ENCODE measurements at places on chromosomes 6 and 20. TPM values are rescaled to one million over a fixed set of nuclear protein-coding genes. Genes with fewer than 3 reads are reported as not detected.
A peak's percentile ranks its signal among the peaks of the same experiment; 100 is the strongest.

DNA sequence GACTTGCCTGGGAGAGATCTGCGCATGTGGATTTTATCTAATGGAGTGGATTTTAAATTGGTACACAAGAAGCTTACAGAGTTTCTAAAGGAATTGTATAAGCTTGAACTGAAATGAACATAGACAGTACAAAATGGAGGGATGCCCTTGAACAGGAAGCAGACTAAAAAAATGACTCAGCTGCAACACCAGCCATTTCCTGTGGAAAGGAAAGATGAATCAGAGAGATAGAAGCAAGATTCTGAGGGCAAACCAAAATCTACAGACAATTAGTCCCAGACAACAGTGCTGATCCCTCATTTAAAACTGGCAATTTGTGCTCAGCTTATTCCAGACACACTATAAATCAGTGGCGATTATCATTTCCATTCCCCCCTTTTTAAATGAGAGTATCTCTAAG lies 114.6 kb upstream of the TCF21 start:
- H3K4me3 ChIP-seq = no peak overlapping the region
- peak overlapping the region; percentile 72 for H3K27ac ChIP-seq
- DNase-seq = no peak
- H3K36me3 ChIP-seq = peaks cover 6% of the 10 kb centered on the region
- peaks cover 41% of the 10 kb centered on the region for H3K4me1 ChIP-seq
- no peaks in the 10 kb centered on the region for H3K27me3 ChIP-seq

- H3K4me3 ChIP-seq = no peak overlapping the region
- H3K36me3 ChIP-seq = no peaks in the 10 kb centered on the region
- no peaks in the 10 kb centered on the region for H3K27me3 ChIP-seq
- no peak overlapping the region for H3K27ac ChIP-seq
Measured at GRCh38 chr6:9657994-9658393, 756.9 kb downstream of the TFAP2A start.

The HLA-DPA1 gene
- 1.2 TPM for total RNA-seq

The LGSN gene
- total RNA-seq = not detected

- H3K4me1 ChIP-seq = peaks cover 2% of the 10 kb centered on the region
- H3K36me3 ChIP-seq = no peaks in the 10 kb centered on the region
- DNase-seq = no peak
- H3K4me3 ChIP-seq = no peak overlapping the region
Measured at GRCh38 chr6:135228486-135228885, 47.4 kb downstream of the MYB start.

DNA sequence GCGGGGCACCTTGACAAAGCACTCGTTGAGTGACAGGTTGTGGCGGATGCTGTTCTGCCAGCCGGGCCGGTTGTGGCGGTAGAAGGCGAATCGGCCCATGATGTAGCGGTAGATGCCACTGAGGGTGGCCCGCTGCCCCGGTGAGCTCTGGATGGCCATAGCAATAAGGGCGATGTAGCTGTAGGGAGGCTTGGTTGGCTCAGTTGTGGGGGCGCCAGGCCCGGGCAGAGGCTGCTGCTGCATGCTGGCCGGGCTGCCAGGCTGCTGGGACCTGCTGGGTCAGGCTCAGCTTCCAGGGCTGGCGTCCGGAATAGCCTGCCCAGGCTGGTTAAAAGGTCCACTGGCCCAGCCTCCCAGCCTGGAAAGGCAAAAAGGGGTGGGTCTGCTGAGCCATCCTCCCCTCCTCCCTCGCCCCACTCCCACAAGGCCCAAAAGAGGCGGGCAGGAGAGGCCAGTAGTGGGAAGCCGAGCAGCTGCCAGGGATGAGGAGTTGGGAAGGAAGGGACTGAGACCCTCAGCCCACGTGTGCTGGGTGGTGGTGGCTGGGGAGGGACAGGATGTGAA lies at the start of gene FOXS1:
Gene FOXS1, minus strand, starts transcription at position 305 of the 564 bp plus-strand sequence. Its CDS starts 62 bp downstream, at position 243.
- H3K4me3 ChIP-seq = peak within 1 kb of the TSS; percentile 23
- peaks cover 2% of the 10 kb centered on the region for H3K36me3 ChIP-seq
- H3K27me3 ChIP-seq = peaks cover 5% of the 10 kb centered on the region
- peaks cover 37% of the 10 kb centered on the region for H3K4me1 ChIP-seq

The CASS4 gene
- total RNA-seq = 0.10 TPM

- no peak overlapping the region for H3K27ac ChIP-seq
- H3K4me1 ChIP-seq = peaks cover 41% of the 10 kb centered on the region
- DNase-seq = no peak
- H3K4me3 ChIP-seq = no peak overlapping the region
- peaks cover 4% of the 10 kb centered on the region for H3K36me3 ChIP-seq
Measured at GRCh38 chr6:140988780-140989179, 1143.9 kb upstream of the GJE1 start.

DNA sequence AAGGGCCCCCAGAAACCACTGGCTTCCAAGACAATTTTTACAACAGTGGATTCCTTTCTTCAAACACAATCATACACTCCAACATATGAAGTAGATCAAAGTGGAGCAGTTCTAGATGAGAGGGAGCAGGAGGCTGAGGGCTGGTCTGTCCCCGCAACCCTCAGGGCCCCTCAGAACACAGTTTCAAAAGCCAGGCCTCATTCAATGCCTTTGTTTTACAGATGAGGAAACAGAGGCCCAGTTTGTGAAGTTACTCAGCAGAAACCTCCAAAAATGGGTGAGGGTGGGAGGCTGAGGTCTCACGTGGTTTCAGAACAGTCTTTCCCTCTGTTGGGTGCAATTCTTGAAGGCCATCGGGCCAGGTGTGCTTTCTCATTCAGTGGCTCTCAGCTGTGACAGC lies 134.9 kb downstream of the SCML4 start:
- H3K36me3 ChIP-seq = no peaks in the 10 kb centered on the region
- peaks cover 33% of the 10 kb centered on the region for H3K4me1 ChIP-seq
- no peaks in the 10 kb centered on the region for H3K27me3 ChIP-seq
- no peak overlapping the region for H3K4me3 ChIP-seq

DNA sequence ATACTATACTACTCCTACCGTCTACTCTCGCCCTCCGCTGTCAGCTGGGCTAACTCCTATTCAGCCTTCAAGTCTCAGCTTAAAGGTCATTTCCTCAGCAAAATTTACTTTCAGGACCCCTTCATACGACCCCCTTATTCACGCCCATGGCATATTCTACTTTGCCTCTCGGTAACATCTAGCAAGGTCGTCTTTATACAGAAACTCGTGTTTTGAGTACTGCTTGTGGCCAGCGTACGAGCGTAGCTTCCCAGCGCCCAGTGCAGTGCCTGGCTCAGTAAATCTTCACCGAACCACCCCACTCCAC lies 546 bp downstream of the CRNKL1 start:
- H3K36me3 ChIP-seq = peaks cover 29% of the 10 kb centered on the region
- no peak for DNase-seq
- H3K27me3 ChIP-seq = peaks cover 6% of the 10 kb centered on the region
- peaks cover 28% of the 10 kb centered on the region for H3K4me1 ChIP-seq
- H3K4me3 ChIP-seq = peak overlapping the region; percentile 100
- H3K27ac ChIP-seq = peak overlapping the region; percentile 98

DNA sequence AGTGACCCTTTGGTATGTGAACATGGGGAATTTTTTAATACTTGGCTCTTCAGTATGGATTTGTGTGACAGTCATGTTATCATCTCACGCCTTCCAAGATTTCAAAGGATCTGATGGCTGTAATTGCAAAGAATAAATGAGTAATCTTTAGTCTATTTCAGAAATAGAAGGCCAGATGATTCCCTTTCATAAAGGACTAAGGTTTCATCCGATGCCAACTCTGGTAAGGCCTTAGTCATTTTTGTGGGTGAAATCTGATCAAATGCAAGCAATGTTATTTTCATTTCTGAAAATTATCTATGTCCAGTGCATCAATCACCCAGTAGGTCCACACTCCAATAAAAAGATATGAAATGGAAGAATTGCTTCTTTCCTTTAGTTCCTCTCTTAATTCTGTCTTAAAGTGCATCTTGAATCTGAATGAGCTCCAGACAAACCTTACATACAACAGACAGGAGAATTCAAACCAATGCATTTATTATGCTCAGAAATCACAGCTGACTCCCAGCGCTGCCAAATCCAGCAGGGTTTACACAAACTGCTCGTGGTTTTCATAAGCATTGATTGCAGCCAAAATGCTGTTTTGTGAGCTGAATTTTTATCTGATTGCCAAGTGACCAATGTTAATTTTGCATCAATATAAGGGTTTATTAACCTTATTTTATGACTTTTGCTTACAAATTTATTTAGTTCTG lies 565.2 kb upstream of the MARCKS start:
- H3K4me1 ChIP-seq = peaks cover 17% of the 10 kb centered on the region
- no peak for DNase-seq
- H3K27ac ChIP-seq = no peak overlapping the region
- no peak overlapping the region for H3K4me3 ChIP-seq
- peaks cover 2% of the 10 kb centered on the region for H3K36me3 ChIP-seq

GRCh38 chr6:36793913-36794712 lies 45.1 kb downstream of the CPNE5 start:
- H3K4me3 ChIP-seq = no peak overlapping the region
- H3K36me3 ChIP-seq = no peaks in the 10 kb centered on the region
- H3K27me3 ChIP-seq = peaks cover 23% of the 10 kb centered on the region
- H3K27ac ChIP-seq = no peak overlapping the region

GRCh38 chr6:2862712-2863181 lies 21.1 kb upstream of the SERPINB1 start:
- no peak overlapping the region for H3K4me3 ChIP-seq
- H3K36me3 ChIP-seq = no peaks in the 10 kb centered on the region
- H3K4me1 ChIP-seq = peaks cover 25% of the 10 kb centered on the region
- no peaks in the 10 kb centered on the region for H3K27me3 ChIP-seq
- DNase-seq = no peak

The LY6G6D gene
- total RNA-seq = not detected

- H3K27me3 ChIP-seq = no peaks in the 10 kb centered on the region
Measured at GRCh38 chr6:45663251-45664221, 285.8 kb upstream of the SUPT3H start.

The TPBG gene
- total RNA-seq = 11.9 TPM

The RPRD1B gene
- total RNA-seq = 19.3 TPM

DNA sequence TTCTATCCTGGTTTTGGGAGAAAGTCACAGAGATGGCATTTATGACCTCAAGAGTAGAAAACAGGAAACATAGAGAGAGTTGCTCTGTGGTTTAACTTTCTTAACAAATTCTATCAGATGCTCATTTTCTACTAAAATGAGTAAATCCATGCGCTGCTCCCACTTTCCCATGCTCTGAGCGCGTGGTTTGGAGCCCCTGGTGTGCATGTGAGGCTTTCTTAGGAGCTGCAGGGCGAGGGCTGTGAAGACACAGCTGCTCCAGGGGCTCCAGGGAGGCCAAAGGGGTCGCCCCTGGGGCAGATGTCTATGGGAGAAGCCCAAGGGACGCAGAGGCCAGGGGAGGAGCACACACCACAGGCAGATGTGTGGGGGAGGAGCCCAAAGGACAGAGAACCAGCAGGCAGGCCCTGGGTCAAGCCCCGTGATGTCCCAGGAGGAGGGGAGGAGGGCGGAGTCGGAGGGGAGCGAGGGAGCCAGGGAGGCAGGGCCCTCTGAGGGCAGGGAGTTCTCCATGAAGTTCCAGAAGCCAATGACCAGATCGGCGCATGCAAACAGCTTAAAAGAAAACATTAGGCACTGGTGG lies 122.9 kb downstream of the IRF4 start:
- H3K4me1 ChIP-seq = no peaks in the 10 kb centered on the region
- no peaks in the 10 kb centered on the region for H3K27me3 ChIP-seq
- H3K36me3 ChIP-seq = peaks cover 18% of the 10 kb centered on the region
- H3K27ac ChIP-seq = no peak overlapping the region

- no peaks in the 10 kb centered on the region for H3K36me3 ChIP-seq
- DNase-seq = no peak
- no peak overlapping the region for H3K27ac ChIP-seq
- peaks cover 53% of the 10 kb centered on the region for H3K4me1 ChIP-seq
- no peaks in the 10 kb centered on the region for H3K27me3 ChIP-seq
Measured at GRCh38 chr6:144660561-144661115, 375.5 kb downstream of the UTRN start.

DNA sequence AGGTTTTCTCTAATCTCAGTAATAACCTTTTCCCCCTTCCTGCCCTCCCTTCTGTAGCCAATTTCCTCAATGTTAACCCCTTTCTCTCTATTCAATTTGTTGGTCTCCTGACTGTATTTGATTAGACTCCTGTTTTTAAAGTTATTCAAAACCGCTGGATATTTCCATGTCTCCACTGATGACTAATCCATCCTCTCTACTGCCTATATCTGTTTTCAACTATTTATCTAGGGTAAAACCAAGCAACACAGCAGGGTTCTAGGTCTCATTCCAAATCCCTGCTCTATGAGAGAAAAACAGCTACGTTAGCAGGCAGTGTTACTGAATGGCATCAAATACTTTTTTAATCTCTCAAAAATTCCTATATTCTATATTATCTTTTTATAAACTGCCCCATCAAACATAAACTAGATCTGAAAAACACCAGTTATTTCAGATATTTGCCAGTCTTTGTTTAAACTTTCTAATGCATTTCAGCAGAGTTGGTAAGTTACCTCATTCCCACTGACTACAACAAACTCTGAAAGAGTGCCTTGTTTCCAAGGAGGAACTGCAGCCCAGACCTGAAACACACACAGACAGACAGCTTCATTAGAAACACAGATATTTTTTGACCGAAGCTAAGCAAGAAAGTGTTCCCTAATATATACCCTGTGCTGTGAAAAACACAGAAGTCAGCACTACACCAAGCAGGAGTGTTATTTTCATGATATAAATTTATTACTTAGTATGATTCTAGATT lies 8.2 kb downstream of the RTN4IP1 start:
- H3K4me1 ChIP-seq = peaks cover 13% of the 10 kb centered on the region
- H3K27ac ChIP-seq = peak overlapping the region; percentile 72
- no peak overlapping the region for H3K4me3 ChIP-seq
- no peak for DNase-seq
- no peaks in the 10 kb centered on the region for H3K27me3 ChIP-seq

DNA sequence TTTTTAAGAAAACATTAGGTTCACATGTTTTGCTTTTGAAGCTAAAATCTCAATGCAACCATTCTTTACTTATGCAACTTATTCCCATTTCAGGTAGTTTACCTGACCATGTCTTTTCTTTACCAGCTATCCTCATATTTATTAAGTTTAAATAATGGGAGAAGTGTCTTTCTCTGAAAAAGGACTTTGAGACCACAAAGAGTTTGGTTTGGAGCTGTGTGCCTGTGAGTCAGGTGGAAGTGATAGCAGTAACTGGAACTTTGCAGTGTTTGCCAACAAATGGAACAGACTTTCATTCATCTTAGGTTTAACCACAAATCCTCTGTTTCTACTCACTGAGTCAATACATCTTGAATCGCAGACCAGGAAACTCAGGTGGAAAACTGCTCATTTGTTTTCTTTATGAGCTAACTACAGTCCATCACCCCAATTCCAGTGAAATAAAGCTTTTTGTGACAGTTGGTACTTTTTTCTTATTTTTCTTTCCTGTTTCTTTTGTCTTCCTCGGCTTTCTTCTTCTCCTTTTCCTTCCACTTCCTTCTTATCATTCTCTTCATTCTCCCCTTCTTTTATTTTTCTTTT lies 148.3 kb upstream of the RIN2 start:
- no peak overlapping the region for H3K27ac ChIP-seq
- H3K36me3 ChIP-seq = no peaks in the 10 kb centered on the region
- H3K4me1 ChIP-seq = no peaks in the 10 kb centered on the region
- peaks cover 25% of the 10 kb centered on the region for H3K27me3 ChIP-seq
- no peak for DNase-seq

The FBXO30 gene
- total RNA-seq = 11.8 TPM

The GPSM3 gene
- total RNA-seq = 5.6 TPM

DNA sequence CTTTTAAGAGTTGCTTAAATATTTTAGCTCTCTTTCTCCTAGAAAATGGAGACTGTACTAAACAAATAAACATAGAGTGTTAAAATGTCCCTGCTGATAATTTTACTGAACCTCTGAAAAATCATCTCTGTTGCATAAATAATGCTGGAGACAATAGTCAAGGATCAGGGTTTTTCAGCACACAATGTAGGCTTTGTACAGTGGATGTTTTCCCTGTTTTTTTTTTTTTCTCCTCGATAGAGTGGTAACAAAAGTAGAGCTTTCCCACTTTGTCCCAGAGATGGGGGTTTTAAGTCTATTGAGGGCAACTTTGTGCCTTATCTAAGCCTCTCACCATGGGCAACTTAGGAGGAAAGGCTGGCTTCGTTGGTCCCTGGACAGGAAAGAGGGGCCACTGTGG lies 222.6 kb upstream of the HDDC2 start:
- H3K27me3 ChIP-seq = no peaks in the 10 kb centered on the region
- no peak for DNase-seq
